Activated CD4-positive, CD25-positive, alpha-beta regulatory T cell (primary cell): ENCODE measurements at places on chromosomes 7 and 10.

GRCh38 chr10:132410779-132411532 lies 14.0 kb downstream of the PWWP2B start:
- no peak for DNase-seq

GRCh38 chr7:115009139-115009538 lies 87.2 kb downstream of the MDFIC start:
- DNase-seq = no peak

DNA sequence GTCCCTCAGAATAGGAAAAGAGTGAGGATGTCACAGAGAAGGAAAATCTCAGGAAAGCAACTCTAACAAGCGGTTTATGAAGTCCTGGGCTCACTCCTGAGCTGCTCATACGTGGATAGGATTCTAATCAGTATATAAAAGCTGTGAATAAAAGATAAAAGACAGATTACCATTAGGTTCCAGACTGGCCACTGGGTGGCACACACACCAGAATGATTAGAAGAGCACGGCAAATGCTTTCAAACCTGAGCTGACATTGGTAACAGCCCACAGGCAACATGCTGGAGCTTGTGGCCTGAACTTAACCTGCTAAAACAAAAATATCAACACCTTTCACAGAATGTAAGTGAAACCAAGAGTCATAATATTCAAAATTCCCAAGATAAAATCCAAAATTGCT lies 370.8 kb downstream of the GRID1 start:
- no peak for DNase-seq

GRCh38 chr10:52951824-52952223 lies 179.2 kb upstream of the MBL2 start:
- DNase-seq = no peak

DNA sequence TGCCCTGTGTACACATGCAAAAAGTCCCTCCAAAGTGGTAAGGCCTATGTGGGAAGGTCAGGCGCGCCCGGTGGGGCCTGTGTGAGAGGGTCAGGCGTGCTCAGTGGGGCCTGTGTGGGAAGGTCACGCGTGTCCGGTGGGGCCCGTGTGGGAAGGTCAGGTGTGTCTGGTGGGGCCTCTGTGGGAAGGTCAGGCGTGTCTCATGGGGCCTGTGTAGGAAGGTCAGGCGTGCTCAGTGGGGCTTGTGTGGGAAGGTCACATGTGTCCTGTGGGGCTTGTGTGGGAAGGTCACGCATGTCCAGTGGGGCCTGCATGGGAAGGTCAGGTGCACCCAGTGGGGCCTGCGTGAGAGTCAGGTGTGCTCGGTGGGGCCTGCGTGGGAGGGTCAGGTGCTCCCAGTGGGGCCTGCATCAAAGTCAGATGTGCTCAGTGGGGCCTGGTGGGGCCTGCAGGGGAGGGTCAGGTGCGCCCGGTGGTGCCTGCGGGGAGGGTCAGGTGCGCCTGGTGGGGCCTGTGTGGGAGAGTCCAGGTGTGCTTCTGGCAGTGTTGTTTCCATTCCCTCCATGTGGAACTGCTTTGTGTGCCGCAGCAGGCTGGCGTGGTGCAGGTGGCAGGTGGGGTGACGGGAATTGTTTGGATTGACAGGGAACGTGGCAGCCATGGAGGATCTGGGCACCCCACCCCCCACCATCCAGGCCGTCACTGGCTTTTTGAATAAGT lies 15.4 kb downstream of the LRRC27 start:
- no peak for DNase-seq

DNA sequence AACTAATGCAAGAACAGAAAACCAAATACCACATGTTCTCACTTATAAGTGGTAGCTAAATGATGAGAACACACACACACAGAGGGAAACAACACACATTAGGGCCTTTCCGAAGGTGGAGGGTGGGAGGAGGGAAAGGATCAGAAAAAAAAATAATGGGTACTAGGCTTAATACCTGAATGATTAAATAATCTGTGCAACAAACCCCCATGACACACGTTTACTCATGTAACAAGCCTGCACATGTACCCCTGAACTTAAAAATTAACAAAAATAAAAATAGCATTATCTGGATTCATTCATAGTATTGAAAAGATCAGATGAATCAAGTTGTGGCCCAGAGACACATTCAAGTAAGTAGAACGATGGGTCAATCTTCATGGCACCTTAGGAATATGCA lies 159.5 kb upstream of the POT1 start:
- DNase-seq = no peak

DNA sequence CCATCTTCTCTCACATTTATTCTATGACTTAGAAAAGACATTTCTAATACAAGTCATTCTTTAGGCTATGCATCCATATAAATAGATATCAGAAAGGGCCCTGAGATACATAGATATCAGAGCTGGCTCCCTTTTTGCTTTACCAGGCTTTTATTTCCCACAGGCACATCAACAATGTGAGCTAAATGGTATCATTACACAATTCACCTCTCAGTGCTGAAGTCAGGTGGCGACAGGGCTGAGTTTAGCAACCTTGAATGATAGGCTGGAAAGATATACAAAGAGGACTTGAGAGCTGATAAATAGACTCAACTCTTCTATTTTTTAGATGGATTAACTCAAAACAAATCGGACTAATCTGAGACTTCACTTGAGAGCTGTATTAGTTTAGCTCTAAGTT lies 189.2 kb upstream of the COL1A2 start:
- no peak for DNase-seq

DNA sequence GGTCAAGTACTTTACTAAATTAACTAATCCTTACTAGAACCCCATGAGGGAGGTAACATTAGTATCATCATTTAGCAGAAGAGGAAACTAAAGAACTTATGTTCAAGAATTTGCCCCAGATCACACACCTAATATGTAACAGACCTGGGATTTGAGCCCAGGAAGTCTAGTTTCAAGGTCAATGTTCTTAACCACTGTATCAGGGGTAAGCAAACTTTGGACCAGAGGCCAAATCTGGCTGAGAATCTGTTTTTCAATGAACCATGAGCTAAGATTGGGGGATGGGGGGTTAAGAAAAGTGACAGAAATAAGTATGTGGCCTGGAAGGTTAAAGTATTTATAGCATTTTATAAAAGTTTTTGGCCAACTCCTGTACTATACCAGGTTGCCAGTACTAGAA lies 95.1 kb downstream of the ZNF248 start:
- no peak for DNase-seq

GRCh38 chr7:132456418-132456817 lies 119.9 kb downstream of the PLXNA4 start:
- DNase-seq = no peak

- DNase-seq = no peak
Observed at GRCh38 chr10:79127151-79127961, 58.6 kb downstream of the ZMIZ1 start.

DNA sequence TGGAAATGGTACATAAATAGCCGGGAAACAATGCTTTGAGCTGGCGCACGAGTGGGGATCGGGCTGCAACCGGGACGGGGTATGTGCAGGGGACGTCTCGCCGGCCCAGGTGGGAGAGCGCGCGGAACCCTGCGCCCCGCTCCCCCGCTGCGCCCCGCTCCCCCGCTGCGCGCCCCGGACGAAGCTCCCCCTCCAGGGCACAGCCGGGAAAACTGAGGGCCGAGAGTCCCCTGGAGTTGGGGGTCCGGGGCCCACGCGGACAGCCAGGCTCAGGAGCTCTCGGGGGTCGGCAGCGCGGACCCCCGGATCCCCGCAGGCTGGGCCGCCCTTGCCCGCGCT lies 514 bp downstream of the RADIL start:
- no peak for DNase-seq

GRCh38 chr10:97078261-97078937 lies 107.4 kb downstream of the SLIT1 start:
- no peak for DNase-seq

DNA sequence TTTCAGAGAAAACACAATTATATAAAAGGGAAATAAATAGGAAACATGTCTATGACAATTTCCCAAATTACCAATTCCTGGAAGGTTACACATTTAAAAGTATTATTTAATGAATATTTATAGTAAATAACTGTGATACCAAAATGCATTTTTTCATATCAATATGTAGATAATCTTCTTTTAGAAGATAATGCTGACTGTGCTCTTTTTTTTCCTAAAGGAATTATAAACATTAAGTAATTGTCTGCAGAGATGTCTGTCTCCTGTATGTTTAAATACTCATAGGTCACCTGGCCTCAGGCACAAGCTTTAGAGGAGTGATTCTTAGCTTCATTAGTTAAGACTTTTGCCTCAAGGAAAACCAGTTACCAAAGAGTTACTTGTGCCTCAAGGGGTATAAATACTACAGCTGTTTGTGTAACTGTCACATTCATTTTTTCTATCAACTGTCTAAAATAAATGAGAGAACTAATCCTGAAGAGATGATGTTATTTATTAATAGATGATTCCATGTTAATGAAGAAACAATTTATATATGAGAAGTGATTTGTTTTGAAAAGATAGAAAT lies 77.1 kb downstream of the DNAJC1 start:
- no peak for DNase-seq

DNA sequence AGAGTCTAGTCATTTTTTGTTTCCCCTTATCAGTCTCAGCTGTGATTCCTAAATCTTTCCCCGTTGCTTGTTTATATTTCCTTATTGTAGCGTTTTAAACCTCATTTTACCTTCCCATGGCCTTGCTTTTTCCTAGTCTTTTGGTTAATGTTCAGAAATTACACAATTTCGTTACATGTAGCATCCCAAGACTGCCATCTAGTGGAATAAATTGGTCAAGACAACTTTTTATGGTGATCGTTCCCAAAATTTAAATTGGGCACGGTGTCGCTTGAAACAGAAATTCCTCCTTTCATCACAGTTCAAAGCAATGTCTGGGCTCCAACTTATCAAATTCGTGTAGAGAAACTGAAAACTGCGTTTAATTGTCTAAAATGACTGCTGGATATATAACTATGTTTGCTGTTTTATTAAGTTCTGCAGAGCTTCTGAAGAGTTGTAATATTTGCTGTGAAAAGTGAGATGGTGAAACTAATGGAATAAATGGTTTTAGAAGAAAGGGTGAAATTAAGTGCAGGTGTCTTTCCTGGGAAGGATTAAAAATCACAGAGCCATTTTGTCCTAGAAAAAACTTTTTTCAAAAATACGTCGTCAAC lies 370.2 kb downstream of the PHF14 start:
- no peak for DNase-seq

GRCh38 chr10:25177754-25178135 lies 2.9 kb downstream of the GPR158 start:
- DNase-seq = no peak

GRCh38 chr7:55069271-55069792 lies 50.5 kb downstream of the EGFR start:
- no peak for DNase-seq

- no peak for DNase-seq
Observed at GRCh38 chr7:108026647-108027046, 23.7 kb upstream of the LAMB1 start.

DNA sequence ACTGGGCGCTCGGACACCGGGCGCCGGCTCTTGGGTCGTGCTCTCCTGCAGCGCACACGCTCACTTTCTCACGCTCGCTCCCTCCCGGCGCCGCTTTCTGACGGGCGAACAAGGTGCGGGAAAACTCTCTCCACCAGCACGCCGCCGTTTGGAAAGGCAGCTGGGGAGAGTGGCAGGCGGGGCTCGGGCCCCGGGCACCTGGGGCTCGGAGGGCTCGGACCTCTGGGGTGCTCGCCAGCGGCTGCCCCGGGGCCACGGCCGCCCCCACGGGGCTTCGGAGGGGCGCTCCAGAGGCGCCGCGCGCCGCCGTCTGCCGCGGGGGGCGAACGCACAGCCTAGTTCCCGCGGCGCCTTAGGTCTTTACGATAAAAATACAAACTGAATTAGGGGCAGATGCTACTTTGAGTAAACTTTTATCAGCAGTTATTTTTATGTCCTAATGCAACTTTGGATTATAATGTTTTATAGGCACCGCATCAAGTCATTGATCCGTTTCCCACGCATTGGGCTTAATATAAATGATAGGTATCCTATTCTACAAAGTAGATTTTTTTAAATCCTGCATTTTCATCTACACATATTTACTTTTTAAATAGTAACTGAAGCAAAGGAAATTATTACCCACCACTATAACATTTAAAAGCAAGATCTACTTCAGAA lies 535 bp upstream of the EPC1 start:
- no peak for DNase-seq

- no peak for DNase-seq
Observed at GRCh38 chr7:151375530-151376217, 34.1 kb downstream of the NUB1 start.

DNA sequence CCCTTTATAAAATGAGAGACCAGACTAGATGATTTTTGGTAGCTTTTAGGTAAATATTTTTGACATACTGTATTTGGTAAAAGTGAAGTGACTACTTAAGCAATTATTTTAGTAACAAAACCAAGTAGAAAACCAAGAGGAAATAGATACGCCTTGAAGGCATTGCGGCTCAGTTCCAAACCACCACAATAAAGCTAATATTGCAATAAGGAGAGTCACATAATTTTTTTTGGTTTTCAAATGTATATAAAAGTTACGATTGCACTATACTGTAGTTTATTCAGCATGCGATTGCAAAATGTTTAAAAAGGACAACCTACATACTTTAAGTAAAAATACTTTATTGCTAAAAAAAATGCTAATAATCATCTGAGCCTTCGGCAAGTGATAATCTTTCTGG lies 581.7 kb upstream of the POT1 start:
- DNase-seq = no peak

DNA sequence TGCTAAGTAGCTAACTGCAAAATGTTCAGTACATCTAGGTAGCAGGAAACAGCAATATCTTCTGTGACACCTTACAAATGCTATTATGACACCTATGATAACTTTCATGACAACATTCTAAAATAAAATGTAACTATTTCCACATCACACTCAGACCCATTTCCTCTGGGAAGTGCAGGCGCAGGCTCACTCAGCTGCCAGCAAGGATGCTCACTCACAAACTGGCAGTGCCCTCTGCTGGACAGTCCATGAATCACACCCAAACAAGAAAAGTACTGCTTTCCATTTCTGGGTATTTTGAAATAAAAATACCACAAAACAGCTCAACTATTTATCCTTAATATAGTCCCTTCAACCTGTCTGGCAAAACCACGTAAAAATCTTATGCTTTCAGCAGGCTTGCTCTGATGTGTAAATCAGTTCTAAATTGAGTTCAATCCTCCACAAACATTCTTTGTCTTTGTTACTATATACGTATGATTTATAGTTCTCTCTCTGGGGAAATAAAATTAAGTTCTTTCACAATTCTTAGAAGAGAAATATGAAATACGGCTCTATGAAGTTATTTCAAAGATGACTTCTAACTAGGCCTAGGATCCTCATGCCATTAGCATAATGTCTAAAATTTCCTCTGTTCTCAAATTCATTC lies 176.6 kb downstream of the PARD3 start:
- DNase-seq = peak; percentile 7

DNA sequence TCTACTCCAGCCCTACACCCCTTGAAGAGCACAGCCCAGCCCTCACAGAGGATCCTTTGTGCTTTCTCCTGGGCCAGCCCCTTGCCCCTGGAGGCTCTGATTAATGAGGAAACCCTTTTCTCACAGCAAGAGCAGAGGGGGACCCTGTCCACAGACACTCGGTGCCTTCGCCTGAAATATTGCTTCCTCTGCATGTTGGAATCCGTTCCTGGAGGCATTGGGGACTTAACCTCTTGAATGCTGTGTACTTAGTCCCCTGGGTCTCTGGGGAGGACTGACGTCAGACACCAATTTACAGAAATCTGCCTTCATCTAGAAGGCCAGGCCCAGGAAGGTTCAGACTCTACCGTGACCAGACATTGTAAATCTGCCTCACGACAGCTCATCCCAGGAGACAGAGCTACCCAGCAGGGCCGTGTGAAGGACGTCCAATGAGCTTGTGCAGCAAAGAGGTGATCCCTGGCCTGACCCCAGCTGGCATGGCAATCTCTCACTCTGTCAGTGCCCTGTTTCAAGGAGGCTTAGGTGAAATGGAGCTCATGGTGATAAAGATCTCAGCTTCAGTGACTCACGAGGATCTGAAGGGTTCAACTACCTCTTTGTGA lies 8.1 kb upstream of the TMEM72 start:
- no peak for DNase-seq
